Pons (tissue), 1 donor: ENCODE measurements at places on chromosomes 1 and 21.

DNA sequence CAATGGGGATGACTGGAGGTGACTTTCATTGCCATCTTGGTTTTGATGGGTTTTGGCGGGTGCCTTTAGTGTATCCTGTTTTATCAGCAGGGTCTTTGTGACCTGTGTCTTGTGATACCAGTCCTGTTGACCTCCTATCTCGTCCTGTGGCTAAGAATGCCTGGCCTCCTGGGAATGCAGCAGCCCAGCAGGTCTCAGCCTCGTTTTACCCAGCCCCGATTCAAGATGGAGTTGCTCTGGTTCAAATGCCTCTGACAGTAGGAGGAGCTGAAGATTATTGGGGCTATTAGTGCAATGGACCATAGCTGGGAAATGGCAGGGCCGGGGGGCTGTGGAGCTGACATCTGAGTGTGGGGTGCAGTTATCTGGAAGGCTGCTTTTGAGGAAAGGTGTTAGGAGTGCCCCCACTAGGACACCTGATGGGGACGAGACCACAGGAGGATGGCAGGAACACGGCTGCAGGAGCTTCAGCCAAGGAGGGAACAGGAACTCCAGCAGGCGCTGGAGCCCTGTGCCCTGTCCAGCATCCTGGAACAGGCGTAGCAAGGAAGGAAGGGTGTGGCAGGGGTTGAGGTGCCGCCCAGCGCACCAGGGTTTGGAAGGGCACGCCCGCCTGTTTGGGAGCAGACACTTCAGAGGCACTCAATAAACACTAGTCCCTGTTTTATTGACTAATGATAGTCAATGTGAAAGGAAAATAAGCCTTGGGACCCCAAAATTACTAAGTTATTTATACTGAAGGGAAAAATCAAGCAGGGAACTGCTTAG, 15.3 kb upstream of the AGPAT3 start:
- DNase-seq: no peak

DNA sequence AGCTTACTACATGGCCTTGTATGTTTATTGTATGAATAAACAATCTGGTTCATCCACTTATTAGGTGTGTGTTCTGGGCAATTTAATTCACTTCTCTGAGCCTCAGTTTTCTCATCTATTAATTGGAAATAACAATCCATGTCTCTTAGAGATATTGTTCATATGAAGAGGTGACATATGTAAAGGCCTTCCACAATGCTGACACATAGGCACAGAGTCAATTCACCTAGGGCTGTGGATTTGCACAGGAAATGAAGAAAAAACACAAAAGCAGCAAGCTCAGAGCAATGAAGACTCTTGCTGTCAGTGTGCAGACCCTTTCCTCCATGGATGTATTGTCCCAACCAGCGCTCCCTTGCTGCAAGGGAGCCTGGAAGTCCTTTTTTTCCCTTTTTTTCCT, 195.2 kb upstream of the CAMK1G start:
- DNase-seq: no peak

GRCh38 chr1:76577525-76578185, 289.6 kb upstream of the ST6GALNAC5 start:
- no peak for DNase-seq

GRCh38 chr1:116502671-116503314, 68.0 kb downstream of the CD58 start:
- DNase-seq: no peak

- DNase-seq: no peak
Observed at GRCh38 chr1:176603696-176604095, 140.7 kb downstream of the PAPPA2 start.

DNA sequence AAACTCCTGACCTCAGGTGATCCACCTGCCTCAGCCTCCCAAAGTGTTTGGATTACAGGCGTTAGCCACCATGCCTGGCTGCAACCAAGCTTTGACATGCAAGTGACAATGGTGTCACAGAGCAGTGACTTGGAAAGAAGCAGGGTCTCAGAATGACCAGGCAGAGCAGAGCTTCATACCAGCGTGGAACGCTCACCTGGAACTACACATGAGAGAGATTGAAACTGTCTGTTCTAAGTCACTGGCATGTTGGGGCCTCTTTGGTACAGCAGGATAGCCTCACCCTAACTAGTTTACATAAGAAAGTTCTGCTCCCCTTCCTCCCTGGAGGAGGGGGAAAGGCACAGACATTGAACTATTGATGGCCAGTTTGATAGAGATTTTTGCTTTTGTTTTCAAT, 47.5 kb upstream of the ITPKB start:
- DNase-seq: no peak

- DNase-seq: no peak
Observed at GRCh38 chr21:38863291-38863690, 57.6 kb downstream of the ETS2 start.

DNA sequence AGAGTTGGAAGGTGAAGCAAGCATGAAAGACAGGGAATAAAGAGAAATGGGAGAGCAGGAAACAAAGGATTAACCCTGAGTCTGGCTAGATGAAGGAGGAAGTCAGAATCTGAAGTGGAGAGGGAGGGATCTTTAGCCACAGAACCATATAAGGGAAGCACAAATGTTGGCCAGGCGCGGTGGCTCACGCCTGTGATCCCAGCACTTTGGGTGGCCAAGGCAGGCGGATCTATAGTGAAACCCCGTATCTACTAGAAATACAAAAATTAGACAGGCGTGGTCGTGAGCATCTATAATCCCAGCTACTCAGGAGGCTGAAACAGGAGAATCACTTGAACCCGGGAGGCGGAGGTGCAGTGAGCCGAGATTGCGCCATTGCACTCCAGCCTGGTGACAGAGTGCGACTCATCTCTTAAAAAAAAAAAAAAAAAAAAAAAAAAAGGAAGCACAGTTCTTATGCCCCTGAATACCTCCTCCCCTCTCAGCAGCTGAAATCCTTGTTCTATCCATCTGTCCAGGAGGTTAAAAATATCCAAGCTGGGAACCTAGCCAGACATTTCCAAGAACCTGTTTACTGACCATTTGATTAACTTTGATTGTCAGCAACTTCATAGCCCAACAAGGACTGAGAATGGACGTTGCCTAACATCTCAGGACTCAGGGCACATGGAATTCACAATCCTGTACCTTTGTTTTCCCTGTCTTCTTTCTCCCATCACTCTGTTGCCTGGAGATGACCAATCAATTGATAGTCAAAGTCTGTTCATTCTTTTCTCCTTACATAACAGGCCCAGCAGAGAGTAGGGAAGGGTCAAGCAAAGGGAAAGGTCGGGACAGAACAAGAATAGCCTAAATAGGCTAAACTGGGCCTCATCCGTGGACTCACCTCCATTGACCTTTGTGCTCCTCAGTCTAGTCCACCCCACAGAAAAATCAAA, 10.6 kb downstream of the TXNIP start:
- peak; percentile 59 for DNase-seq

DNA sequence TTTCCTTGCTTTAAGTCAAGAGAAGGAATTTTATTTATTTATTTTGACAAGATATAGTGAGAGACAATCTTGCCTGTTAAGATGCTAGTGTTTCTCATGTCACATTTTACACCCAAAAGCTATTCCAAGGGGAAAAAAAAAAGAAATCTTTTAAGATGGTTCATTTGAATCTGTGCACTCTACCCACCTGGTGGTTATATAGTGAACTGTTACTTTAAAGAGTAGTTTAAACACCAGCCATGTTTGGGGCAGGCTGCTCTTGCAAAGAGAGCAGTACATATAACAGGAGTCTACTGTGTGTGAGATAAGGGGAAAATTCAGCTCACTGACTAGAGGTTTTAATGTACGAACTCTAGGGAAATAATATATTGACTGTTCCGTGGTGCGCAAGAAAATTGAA, 3.3 kb upstream of the ELAVL4 start:
- no peak for DNase-seq

DNA sequence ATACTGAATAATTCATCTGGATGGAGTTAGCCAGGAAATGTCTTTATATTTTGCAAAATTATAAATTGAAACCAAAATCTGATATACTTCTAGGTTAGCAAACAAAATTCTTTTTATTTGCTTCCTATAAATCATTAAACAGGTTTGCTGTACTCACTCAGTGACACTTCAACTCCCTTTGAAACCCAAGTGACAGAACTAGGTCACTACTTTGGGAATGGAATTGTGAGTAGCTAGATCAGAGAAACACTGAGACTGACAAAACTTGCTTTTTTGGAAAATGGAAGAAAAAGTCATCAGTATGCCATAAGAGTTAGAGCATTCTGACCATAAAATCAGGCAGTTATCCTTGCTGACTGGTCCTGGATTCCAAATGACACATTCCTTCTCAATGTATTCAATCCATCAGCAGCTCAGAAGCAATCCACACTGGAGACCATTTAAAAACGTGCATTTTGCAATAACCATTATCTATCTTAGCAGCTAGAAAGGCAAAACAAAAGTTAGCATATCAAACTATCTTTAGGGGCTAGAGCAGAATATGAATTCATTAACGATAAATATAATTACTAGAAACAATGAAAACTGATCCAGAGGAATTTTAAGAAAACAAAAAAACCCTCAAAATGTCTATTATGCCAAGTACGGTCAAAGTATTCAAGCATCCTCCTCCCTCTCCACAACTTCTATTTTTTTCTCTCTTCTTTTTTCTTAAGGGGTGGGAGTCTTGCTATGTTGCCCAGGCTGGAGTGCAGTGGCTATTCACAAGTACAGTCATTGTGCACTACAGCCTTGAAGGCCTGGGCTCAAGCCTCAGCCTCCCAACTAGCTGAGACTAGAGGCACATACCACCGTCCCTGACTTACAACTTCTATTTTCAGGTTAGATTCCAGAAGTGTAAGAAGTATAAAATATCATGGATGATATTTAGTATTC, 60.1 kb downstream of the HNRNPR start:
- no peak for DNase-seq

- no peak for DNase-seq
Observed at GRCh38 chr1:2969845-2970291, 51.4 kb upstream of the ACTRT2 start.

- DNase-seq: no peak
Observed at GRCh38 chr21:40683349-40683748, 163.6 kb downstream of the DSCAM start.

- no peak for DNase-seq
Observed at GRCh38 chr1:167629681-167630567, at the start of gene RCSD1. Gene RCSD1 (plus strand): TSS chr1:167630232. CDS start chr1:167630424, 192 bp downstream.

GRCh38 chr1:61692155-61692800, 32.7 kb downstream of the TM2D1 start:
- DNase-seq: no peak

GRCh38 chr1:204868340-204868700, 2.3 kb upstream of the NFASC start:
- DNase-seq: peak; percentile 83

GRCh38 chr1:114695430-114696058, at the start of gene AMPD1:
Gene AMPD1 (minus strand): TSS chr1:114695546. CDS start chr1:114695471, 75 bp downstream.
- no peak for DNase-seq

DNA sequence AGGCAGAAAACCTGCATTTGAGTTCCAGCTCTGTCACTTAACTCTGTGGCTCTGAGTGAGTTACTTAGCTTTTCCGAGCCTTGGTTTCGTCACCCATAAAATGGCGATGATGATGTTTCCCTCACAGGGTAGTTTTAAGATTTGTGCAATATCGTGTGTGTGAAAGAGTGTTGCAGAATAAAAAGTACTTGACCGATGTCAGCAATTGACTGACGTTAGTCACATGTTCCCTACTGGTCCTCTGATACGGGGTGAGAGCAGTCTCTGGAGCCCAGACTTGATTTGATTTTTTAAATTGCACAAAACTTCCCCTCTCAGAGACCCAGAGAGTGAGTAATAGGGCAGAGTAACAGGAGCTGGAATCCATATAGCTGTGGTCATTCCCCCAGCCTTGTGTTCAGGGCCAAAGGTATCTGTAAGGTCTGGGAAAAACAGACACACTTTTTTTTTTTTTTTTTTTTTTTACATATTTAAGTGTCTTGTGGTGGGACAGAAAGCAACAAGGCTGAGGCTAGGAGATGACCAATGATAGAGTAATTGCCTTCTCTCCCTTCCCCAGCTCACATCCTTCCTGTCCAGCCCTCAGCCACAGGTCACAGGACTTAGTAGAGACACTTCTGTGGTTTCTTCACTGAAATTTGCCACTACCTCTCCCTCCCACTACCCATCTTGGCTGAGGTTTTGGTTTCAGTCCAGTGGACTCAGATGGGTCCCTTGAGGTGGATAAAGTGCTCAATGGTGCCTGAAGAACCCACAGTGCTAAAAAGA, 2.0 kb downstream of the FCER1G start:
- DNase-seq: peak; percentile 57

GRCh38 chr1:247884797-247885413, 10.5 kb upstream of the OR2W3 start:
- no peak for DNase-seq

- DNase-seq: no peak
Observed at GRCh38 chr1:186785503-186785902, 43.2 kb upstream of the PLA2G4A start.

DNA sequence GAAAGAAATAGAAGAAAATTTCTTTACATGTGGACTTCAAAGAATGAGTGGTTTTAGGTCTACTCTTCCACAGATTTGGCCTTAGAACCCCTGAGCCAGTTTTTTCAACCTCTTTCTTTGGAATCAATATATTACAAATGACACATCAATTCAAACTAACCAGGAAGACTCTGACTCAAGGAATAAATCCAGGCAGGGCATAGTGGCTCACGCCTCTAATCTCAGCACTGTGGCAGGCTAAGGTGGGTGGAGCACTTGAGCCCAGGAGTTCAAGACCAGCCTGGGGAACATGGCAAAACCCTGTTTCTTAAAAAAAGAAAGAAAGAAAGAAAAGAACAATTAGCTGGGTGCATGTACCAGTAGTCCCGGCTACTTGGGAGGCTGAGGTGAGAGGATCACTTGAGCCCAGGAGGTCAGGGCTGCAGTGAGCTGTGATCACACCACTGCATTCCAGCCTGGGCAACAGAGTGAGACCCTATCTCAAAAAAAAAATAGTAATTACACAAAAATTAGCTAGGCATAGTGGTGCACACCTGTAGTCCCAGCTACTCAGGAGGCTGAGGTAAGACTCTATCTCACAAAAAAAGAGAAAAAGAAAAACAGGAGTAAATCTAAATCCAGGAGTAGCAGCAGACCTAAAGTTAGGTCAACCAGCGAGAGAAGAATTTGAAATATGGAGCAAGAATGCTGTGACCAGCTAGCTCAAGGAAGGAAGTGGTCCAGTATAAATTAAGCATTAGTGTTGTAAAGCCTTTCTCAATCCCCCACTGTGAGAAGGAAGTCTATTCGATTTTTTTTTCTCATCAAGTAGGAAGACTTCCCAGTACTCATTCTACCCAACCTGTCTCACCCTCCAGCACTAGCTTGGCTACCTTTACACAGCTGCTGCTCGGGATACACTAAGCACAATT, 1.9 kb downstream of the SORT1 start:
- DNase-seq: peak; percentile 76
